ENCODE measurements at places on chromosomes 7 and 10.

DNA sequence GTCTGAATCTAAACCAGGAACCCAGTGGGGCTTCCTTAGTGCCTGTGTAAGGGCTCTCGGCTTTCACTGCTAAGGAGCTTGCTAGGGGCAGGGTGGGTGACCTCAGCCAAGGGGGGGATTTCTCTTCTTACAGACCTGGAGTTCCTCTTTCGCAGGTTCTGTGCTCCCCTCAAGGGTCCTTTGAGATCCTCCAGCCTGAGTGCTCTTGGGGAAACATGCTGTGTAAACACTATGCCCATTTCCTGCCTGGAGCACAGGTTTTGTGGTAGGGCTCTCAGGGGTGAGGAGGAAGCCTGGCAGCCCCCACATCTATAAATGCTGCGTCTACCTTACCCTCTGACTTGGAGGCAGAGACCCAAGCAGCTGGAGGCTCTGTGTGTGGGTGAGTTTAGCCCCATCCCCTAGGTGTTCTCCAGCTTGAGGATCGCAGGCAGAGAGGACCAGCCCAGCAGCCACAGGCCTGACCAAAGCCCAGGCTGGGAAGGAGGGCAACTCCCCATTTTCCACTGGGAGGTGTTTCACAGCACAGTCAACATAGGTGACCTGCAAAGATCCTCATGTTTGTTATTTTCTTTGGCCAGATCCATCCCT, at the start of gene SFTPA1:
SFTPA1 (plus strand) TSS at position 339 of the 591 bp plus-strand sequence. CDS start 887 bp downstream, outside the sequence.
- DNase-seq, result no peak

DNA sequence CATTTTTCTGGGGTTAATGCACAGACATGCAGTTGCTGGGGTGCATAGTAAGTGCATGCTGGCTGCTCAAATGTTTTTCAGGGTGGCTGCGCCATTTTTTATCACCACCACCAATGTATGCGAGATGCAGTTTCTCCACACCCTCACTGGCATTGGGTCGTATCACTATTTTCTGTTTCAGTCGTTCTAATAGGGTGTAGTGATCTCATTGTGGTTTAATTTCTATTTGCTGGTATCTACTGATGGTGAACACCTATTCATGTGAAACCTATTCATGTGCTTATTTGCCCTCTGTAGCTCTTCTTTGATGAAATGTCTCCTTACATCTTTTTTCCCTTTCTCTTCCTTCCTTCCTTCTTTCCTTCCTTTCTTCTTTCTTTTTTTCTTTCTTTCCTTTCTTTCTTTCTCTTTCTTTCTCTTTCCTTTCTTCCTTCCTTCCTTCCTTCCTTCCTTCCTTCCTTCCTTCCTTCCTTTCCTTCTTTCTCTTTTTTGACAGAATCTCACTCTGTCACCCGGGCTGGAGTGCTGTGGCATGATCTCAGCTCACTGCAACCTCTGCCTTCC, 84.3 kb downstream of the ELFN1 start:
- DNase-seq, result no peak

DNA sequence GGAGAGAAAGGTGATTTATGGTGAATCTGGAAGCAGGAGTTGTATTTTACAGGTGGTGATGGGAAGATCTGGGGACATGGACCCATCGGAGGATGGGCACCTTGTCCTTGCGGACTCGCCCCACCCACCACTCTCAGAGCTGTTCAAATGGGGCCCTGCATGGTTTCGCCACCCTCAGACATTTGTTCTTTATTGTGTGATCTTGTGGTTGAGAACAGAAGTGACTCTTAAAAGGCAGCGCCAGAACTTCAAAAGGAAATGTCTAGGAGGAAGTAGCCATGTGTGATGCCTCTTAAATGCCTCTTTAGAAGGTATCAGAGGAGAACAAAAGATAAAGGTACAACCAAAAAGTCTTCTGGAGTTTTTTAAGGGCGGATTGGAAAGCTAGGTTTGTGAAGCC, 205.7 kb downstream of the KIAA1217 start:
- DNase-seq, result no peak

GRCh38 chr10:99583687-99584086, 36.6 kb downstream of the SLC25A28 start:
- no peak for DNase-seq

DNA sequence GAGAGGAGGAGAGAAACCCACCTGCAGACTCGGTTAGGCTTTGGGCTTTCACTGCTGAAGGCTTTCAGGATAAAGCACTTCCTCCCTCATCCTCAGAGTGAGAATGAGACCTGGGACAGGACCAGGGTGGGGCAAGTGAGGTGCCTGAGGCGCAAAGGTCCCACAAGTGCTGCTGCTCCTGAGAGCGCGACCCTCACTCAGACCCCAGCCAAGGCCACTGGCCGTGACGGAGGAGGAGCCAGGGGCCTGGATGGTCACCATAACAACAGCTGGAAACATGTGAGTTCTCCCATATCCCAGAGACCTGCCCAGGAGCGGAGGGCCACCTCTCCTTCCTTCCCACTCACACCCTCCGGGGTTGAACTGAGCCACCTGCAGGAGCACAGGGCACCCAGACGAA, 46.9 kb upstream of the MKRN1 start:
- DNase-seq, result no peak

DNA sequence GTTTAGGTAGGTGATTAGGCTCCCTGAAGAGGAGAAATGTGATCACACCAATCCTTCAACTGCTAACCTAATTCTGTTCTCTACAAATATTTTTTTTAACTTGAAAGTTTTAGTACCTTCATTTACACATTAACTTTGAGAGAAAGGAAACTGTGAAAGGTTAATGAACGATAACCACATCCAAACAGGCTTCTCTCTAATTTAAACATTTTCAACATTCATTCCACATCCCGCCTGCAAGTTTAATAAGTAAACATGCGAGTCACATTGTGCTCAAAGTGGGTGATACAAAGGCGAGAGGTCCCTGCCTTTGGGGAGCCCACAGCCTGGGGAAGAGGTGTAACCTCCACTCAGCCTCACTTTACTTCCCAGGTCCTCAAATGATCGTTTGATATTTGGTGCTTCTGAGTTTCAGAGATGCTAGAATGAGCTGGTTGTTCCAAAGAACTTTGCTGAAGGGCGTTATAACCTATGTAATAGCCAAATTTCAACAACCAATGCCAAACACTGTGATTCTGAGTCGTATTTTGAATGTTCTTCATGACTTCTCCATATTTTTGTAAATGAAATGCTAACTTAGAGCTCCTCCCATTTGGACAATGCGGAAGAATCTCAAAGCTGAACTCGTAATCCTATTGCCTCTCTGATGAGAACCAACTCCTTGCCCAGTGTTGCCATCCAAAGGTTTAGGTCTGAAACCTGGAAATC, 47.5 kb downstream of the DENND2A start:
- DNase-seq, result no peak

Measured in activated CD4-positive, alpha-beta T cell treated with anti-CD3 and anti-CD28 coated beads, Interleukin-2, amount 50 U/mL, for 24 hours (primary cell).